ENCODE measurements at places on chromosomes 4 and X.
A peak's percentile ranks its signal among the peaks of the same experiment; 100 is the strongest.

GRCh38 chr4:135770505-135770904, 1568.9 kb upstream of the PABPC4L start:
- no peak for DNase-seq
- H3K4me1 ChIP-seq: no peaks in the 10 kb centered on the region
- H3K36me3 ChIP-seq: no peaks in the 10 kb centered on the region

DNA sequence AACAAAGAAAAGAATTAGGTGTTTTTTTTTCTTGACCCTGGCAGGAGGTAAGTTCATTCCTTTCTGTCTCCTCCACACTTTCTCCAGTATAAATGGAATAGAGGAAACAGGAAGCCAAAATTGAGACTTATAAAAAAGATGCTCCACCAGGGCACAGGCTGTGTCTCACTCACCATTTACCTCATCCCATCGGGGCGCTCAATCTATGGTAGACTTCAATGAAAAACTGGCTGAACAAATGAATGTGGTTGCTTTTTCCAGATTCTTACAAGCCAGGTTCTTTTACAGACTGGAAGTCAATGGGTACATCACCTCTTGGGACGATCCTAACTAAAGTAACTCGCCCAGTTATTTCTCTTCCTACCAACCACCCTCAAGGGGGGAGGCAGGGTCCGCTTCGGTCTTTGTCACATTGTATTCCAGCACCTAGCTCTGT, 685 bp downstream of the COMMD8 start:
- H3K4me1 ChIP-seq: no peaks in the 10 kb centered on the region
- H3K36me3 ChIP-seq: no peaks in the 10 kb centered on the region
- H3K27me3 ChIP-seq: no peaks in the 10 kb centered on the region
- H3K4me3 ChIP-seq: peak overlapping the region; percentile 83

DNA sequence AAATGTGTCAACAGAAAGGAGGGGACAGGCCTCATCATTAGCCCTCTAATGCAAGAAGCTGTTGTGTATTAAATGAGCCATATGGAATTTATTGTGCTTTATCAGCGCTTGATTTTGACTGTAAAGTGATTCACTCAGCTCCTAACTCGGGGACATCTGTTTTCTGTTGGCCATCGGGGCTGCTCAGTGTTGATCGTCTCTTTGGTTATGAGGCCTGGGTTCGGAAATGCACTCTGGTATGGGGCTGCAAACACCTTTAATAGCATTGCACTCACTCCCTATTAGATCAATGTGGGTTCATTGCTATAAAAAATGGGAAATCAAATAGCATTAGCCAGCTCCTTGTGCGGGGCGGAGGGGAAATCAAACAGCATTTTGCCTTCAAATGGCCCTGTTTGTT, 6.4 kb downstream of the ARX start:
- no peaks in the 10 kb centered on the region for H3K27me3 ChIP-seq
- no peak overlapping the region for H3K4me3 ChIP-seq
- no peak overlapping the region for H3K27ac ChIP-seq
- H3K4me1 ChIP-seq: no peaks in the 10 kb centered on the region
- no peaks in the 10 kb centered on the region for H3K36me3 ChIP-seq

DNA sequence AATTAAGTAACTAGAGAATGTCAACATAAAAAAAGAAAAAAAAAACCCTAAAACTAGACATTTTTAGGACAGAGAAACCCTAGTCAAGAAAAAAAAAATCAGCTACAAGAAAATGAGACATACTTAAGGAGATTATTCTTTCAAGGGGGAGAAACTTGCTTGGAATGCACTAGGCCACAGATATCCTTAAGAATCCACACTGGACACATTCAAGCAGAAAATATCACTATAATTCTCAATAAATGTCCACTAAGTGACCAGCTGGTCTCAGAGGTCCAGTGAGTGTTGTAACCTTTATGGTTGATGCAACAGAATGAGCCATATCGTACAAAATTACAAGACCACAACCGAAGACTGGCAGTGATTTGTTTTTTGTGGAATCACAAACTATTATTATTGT, 15.6 kb upstream of the IBSP start:
- no peak overlapping the region for H3K4me3 ChIP-seq
- DNase-seq: no peak
- H3K36me3 ChIP-seq: no peaks in the 10 kb centered on the region
- no peaks in the 10 kb centered on the region for H3K4me1 ChIP-seq
- H3K27ac ChIP-seq: no peak overlapping the region
- H3K27me3 ChIP-seq: no peaks in the 10 kb centered on the region

- H3K27ac ChIP-seq: no peak overlapping the region
- no peaks in the 10 kb centered on the region for H3K27me3 ChIP-seq
- H3K4me3 ChIP-seq: no peak overlapping the region
- no peaks in the 10 kb centered on the region for H3K4me1 ChIP-seq
- no peaks in the 10 kb centered on the region for H3K36me3 ChIP-seq
These were observed 94.9 kb upstream of the GATB start for GRCh38 chr4:151855747-151856146.

DNA sequence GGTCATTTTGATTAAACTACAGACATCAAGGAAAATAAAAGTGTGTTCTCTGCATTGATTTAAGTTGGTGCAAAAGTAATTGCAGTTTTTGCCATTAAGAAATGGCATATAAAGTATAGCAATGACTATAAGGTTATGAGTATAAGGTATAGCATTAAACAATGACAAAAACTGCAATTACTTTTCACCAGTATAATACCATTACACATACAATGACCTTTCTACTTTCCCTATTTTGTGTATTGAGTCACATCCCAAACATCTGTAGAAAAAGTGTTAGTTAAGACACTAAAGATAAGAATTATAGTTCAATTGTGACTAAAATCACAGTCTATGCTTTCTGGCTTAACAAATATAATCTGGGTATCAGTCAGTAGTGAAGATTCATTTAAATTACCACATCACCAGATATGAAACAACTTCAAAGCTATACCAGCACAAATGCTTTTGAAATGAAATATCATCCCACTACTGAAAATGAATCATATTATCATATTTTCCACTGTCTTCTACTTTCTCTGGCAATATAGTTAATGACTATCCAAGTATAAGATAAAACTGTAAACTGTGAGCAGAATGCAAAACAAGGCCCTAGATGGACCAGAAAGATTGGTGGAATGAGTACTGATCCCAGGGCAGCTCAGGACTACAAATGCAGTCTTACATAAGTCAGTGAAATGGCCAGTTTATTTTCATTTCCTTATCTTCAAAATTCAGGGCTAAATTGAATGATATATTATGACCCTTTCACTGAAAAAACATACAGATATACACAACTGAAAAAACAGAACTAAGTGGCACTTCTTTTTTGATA, 241.1 kb downstream of the ANTXR2 start:
- H3K36me3 ChIP-seq: no peaks in the 10 kb centered on the region
- no peak overlapping the region for H3K4me3 ChIP-seq
- no peak for DNase-seq
- H3K27me3 ChIP-seq: no peaks in the 10 kb centered on the region
- no peak overlapping the region for H3K27ac ChIP-seq
- H3K4me1 ChIP-seq: no peaks in the 10 kb centered on the region

DNA sequence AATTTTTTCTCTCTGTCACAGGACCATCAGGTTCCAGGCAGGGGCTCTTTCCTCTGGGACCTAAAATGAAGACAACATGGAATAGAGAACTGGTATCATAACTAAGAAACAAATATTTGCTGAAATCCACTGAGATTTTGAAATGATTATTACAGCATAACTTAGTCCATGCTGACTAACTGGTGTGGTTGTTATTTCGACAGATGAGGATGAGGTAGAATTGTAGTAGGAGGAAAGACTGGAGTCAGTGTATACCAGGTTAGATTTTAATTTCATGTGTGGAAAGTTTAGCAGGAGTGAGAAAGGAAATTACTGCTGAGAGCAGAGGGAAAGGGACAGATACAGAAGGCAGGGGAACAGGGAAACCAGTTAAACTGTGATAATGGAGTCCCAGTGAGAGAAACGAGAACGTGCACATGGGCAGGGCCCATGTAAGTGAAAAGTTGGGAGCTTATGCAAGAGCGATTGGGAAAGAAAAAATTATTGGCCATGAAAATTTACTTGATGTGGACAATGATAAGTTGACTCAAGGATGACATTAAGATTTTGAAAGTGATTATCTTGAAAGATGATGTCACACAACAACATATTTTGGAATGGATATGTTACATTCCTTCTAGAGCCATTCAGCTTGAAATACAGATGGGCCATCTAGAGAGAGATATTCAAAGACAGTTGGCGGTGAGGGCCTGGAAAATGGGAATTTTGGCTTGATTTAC, 98.7 kb upstream of the DDIT4L start:
- no peak for DNase-seq
- H3K4me1 ChIP-seq: no peaks in the 10 kb centered on the region
- no peaks in the 10 kb centered on the region for H3K27me3 ChIP-seq
- H3K4me3 ChIP-seq: no peak overlapping the region
- H3K27ac ChIP-seq: no peak overlapping the region
- no peaks in the 10 kb centered on the region for H3K36me3 ChIP-seq

GRCh38 chr4:110532901-110533589, 57.1 kb downstream of the ENPEP start:
- no peak overlapping the region for H3K27ac ChIP-seq
- no peaks in the 10 kb centered on the region for H3K4me1 ChIP-seq
- H3K4me3 ChIP-seq: no peak overlapping the region
- no peaks in the 10 kb centered on the region for H3K27me3 ChIP-seq
- no peak for DNase-seq
- H3K36me3 ChIP-seq: no peaks in the 10 kb centered on the region

DNA sequence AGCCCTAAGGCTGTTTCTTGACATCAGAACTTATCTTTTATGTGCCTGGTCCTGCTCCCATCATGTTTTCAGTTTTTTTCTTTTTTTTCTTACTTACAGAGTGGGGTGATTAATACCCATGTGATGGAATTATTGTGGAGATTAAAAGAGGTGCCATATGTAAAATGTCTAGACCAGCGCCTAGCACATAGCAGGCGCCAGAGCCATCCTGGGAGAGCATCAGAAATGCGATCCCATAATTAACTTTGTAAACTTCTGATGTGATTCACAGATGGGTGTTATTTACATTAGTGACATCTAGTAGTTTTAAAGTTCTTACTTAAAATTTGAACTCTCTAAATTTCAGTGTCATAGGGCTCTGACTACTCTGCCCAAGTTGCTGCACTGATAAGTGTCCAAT, 66.2 kb upstream of the PGRMC2 start:
- no peak overlapping the region for H3K4me3 ChIP-seq
- no peak overlapping the region for H3K27ac ChIP-seq
- H3K27me3 ChIP-seq: no peaks in the 10 kb centered on the region
- peaks cover 24% of the 10 kb centered on the region for H3K4me1 ChIP-seq

DNA sequence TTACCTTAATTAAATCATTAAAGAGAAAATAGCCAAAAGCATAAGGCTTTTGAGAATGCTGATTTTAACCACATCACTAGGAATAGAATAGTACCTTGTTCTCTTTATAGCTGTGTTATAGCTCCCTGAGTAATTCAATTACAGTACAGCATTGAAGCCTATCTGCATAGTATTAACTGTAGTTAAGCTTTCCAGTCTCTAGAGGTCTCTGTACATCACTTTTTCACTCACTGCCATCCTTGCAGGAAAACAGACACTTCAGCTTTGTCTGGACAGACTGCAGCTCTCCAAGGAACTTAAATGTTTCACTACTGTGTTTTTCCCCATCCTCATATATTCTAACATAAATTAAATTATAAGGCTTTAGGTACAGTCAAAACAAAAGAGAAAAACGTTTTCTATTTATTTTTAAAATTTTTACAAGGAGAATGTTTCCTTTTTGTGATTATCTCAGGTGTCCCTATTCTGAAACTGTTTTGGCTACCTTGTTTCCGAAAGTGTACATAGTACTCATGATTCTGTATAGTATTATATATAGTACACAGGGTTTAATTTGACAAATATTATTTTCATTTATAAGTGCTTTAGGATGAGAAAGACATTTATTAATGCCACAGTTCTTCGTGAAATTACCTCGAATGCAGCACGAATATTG, 407.9 kb downstream of the PCDH18 start:
- H3K4me1 ChIP-seq: no peaks in the 10 kb centered on the region
- H3K27me3 ChIP-seq: no peaks in the 10 kb centered on the region
- H3K36me3 ChIP-seq: no peaks in the 10 kb centered on the region
- H3K4me3 ChIP-seq: no peak overlapping the region

DNA sequence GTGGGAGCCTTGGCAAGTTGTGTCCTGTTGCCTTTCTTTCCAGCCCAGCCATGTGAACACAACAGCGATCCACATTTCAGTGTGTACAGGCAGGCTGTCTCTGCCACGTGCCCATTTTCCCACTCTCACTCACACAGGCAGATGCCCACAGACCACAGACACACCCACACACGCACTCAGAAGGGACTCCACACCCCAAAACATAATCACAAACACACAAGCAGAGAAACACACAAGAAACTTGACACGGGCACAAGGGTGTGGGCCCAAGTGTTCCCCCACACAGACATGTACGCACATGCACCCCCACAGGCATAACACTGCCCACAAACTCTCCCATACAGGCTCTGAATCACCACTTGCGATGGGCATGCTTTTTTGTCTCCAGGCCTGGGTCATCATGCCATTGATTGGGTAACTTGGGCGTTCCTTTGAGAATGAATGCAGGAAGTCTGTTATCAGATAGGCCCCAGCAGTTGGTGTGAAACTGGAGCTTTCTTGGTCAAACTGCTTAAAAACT, 84.3 kb downstream of the NBDY start:
- DNase-seq: no peak
- H3K4me3 ChIP-seq: no peak overlapping the region
- H3K27me3 ChIP-seq: no peaks in the 10 kb centered on the region
- H3K4me1 ChIP-seq: peaks cover 9% of the 10 kb centered on the region

DNA sequence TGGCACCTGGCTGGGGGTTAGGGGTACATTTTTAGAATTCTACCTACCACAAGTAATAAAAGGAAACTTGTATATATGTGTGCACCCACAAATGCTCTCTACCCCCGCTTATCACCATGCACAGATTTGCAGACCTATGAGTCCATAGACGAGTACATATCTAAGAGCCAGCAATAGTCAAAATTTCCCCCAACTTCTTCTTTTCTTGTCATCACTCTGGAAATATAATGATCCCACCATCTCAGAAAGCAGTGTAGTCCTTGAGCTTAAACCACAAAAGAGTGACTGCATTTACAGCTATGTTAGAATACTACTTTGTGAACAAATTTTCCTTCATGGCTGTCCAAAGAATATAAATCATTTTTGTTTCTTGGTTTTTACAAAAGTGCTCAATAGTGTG, 66.1 kb downstream of the LHFPL1 start:
- no peaks in the 10 kb centered on the region for H3K36me3 ChIP-seq
- H3K4me3 ChIP-seq: no peak overlapping the region
- no peak for DNase-seq
- no peak overlapping the region for H3K27ac ChIP-seq
- no peaks in the 10 kb centered on the region for H3K4me1 ChIP-seq
- H3K27me3 ChIP-seq: peaks cover 7% of the 10 kb centered on the region

Data from tibial nerve (tissue), 4 donors.